HT-29 (cell line): ENCODE measurements at places on chromosomes 3 and 15. TPM values are rescaled to one million over a fixed set of nuclear protein-coding genes. Genes with fewer than 3 reads are reported as not detected.

GRCh38 chr3:71247221-71247957, 336.1 kb downstream of the FOXP1 start:
- DNase-seq, result peak; percentile 66

- no peak for DNase-seq
These were observed 136.0 kb downstream of the CD47 start for GRCh38 chr3:107954845-107955244.

GRCh38 chr3:172365028-172365567, 83.2 kb downstream of the GHSR start:
- no peak for DNase-seq

DNA sequence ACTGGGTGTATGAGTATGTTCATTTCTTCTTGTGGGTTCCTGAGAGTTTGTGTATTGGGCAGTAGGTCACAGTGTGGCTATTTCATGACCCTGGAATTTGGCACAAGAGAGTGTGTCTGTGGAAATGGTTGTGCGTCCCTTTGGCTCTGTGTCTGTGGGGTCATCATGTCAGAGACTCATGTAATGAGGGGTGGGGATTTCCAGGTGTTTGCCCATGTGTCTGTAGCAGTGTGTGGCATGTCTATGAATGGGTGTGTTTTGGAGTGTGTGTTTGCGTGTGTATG, 1.3 kb upstream of the GATA2 start:
- DNase-seq, result no peak

GRCh38 chr15:68417051-68417450, 14.9 kb downstream of the ITGA11 start:
- no peak for DNase-seq

DNA sequence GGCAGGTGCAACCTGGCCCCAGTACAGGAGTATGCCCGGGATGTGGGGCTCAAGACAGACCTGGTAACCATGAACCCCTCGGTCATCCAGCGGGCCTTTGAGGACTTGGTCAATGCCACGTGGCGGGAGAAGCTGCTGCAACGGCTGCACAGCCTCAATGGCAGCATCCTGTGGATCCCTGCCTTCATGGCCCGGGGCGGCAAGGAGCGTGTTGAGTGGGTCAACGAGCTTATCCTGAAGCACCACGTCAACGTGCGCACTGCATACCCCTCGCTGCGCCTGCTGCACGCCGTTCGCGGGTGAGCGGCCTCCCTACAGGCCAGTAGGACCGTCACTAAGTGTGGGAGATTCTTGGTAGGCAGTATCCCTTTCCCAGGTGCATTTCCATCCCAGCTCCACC, 51.0 kb downstream of the ST8SIA2 start:
- no peak for DNase-seq

GRCh38 chr3:72669224-72669623, 179.0 kb downstream of the SHQ1 start:
- no peak for DNase-seq

DNA sequence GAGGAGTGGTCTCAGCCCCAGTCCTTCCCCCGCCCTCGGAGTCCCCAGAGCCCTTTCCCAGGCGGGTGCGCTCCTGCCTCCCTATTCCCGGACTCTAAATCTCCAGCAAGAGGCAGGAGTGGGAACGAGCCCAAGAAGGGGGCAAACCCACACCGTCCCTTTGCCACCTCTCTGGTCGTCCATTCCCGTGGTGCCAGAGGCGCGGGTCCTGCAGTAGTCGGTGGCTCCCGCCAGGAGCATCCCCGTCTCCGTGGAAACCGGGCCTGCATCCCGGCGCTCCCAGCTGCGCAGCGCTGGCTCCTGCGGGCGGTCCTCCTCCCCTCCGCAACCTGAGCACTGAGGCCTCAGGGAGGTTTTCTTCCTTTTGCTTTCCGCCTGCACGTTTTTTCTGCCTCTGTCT, 44.8 kb downstream of the LHFPL4 start:
- DNase-seq, result no peak

DNA sequence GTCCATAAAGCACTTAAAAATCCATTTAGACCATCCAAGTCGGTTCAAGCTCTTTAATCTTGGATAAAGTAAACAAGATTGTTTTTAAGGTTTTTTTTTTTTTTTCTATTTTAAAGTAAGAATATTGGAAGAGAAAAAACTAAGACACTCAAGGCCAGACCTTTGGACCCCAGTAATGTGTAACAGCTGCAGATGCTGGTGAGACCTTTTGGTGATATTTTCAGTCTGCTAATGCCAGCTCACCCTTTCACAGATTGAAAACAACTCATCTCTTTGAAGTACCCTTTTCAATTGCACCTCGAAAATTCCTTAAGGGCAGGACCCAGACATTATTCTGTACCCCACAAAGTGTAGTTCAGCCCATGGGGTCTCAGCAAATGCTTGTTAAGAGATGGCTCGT, 260.7 kb upstream of the CTNNB1 start:
- no peak for DNase-seq

- DNase-seq, result peak; percentile 88
These were observed 464.9 kb downstream of the MFSD1 start for GRCh38 chr3:159266779-159267178.

- DNase-seq, result peak; percentile 84
These were observed at the start of gene MYZAP for GRCh38 chr15:57591822-57592367. TSS of gene MYZAP (plus strand) at chr15:57591904. CDS start at chr15:57592035, 131 bp downstream.

GRCh38 chr3:59839283-59839682, 789.5 kb upstream of the CFAP20DC start:
- no peak for DNase-seq

DNA sequence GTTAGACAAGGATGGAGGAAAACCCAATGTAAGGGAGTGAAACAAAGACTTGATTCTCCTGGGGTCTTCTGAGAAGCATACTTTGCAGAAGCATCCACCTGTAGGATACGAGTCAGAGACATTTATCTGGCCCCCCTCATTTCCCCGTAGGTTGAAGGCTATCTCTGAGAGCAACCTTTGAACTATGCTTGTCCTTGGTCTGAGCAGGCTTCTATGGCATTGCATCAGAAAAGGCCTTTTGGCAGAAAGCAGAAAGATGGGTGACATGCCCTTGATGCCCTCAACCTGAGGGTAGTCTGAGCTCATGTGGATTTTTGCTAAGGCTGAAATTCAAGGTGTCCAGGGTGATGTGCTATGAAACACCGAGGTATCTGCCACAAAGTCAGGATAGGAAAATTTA, 131.6 kb upstream of the SGO1 start:
- DNase-seq, result no peak

DNA sequence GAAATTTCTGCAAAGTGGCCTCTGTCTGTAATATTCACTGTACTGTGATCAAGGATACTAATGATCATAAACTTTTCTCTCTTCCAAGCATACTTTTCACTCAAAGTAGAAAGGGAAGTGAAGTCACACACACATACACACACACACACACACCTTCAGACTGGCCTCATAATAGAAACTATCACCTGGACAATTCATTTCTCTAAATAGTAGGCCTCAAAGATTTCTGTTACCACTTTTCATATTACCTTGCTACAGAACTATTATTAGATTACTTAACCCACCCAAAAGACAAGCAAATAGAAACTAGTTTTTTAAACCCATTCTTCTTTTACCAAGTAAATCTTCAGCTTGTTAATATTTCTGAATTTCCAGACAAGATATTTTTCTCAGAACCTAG, 12.2 kb downstream of the CPB1 start:
- DNase-seq, result no peak

DNA sequence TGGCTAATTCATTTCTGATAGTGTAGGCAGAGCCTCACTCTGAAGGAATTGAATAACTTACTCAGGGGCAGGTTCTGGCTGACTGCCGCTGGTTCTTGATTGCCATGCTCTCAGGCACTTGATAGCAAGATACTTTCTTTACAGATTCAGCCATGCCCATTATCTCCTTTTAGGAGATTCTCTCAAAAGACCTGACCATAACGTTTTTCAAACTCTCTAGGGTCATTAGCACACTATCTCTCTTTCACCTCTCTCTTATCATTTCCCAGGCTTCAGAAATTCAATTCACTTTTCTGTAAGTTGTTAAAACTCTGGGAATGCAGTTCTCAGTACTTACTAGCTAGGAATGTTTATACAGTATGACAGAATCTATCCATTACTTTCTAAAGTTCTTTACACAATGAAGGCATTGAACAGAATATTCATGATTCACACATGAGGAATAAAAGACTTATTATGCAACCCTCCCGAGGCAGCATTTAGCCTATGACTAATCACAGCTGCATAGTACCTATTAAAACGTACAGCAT, 850.3 kb upstream of the CADM2 start:
- peak; percentile 20 for DNase-seq

DNA sequence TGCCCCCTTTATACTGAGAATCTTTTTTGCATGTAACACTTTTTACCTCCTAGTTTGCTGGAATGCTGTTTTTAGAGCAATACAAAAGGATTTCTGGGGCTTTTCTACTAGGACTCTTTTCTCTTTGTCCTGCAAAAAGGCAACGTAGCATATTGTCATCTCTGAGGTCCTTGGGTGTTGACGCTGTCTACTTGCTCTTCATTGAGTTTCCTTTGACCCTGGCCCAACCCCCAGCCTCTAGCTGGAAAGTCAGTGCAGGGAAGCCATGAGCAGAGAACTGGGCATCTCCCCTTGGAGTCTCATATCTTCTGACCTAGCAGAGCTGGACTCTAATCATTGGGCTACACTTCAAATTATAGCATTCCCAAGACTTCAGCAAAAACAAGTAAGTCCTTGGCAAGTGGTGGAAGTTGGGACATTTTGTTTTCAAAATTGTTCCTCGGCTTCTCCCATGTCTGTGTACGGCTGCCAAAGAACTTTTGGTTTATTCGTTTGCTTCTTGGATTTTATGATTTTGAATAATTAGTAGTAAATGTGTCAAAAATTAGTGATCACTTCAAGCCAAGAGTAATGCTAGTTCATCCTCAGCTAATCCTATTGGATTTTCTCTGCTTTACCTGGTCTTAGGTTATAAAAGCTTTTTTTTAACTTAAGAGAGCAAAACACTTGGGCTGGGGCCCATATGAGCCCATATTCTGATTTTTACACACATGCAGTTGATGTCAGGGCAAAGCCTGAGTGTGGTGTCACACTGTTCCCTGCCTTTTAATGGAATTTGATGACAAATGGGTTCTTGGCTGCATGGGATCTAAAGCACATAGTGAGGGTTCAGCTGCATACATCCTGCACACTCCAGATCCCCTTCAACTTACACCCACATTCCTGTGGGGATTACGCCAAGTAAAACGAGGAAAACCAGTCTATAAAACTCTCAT, 419.5 kb upstream of the C2CD4B start:
- no peak for DNase-seq

GRCh38 chr15:98611808-98612207, 36.5 kb upstream of the IGF1R start:
- no peak for DNase-seq

DNA sequence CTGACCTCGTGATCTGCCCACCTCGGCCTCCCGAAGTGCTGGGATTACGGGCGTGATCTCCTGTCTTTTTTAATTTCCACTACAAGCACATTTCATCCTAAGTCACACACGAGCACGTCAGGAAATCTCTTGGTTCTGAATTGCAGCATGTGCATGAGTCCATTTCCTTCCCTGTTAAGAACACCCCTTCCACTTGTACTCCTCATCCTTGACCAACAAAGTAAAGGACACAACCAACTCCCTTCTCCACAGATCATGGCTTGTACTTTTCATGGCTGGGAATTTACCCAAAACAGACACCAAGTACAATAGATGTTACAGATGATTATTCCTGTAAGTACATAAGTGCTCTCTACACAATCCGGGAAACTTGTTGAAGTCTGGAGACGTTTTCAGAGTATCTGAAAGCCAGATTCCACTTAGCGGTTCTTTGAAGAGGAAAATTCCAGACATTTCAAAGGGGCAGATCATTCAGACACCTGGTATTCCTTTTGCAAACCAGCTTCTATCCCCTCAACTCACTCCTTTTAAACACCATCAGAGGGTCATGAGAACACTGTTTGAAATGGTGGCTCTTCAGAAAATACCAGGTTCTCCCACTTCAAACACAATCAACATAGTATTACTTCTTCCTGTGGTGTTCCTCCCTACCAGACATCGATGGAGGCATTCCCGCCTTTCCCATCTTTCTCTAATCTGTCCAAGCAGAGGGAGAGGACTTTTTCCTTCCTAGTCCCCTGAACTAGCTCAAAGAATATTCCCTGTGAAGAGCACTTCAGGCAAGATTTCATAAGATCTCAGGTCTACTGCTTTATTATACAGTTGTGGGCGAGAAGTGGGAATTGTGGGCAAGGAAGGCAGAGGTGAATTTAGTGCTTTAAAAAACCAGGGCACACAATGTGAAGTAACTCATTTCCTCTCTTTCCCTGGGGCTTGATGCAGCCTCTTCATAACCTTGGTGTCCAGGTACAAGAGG, 80.1 kb upstream of the TSC22D2 start:
- no peak for DNase-seq

Gene MUC20
- total RNA-seq, result 52.3 and 68.0 TPM in 2 replicates

Gene SEMA3G
- 0.15 and 0.31 TPM in 2 replicates for total RNA-seq

Gene GOLGA6L7
- total RNA-seq, result not detected in 2 replicates

Gene CD200
- 0.39 and 0.71 TPM in 2 replicates for total RNA-seq

Gene AP3S2
- total RNA-seq, result 14.8 and 36.2 TPM in 2 replicates

Gene GOLGA8J
- not detected in 2 replicates for total RNA-seq
